ENCODE measurements at places on chromosomes 7 and 10. TPM values are rescaled to one million over a fixed set of nuclear protein-coding genes. Genes with fewer than 3 reads are reported as not detected.

The BAIAP2L1 gene
- 9.6 TPM for total RNA-seq

The MKX gene
- 33.7 TPM for total RNA-seq

DNA sequence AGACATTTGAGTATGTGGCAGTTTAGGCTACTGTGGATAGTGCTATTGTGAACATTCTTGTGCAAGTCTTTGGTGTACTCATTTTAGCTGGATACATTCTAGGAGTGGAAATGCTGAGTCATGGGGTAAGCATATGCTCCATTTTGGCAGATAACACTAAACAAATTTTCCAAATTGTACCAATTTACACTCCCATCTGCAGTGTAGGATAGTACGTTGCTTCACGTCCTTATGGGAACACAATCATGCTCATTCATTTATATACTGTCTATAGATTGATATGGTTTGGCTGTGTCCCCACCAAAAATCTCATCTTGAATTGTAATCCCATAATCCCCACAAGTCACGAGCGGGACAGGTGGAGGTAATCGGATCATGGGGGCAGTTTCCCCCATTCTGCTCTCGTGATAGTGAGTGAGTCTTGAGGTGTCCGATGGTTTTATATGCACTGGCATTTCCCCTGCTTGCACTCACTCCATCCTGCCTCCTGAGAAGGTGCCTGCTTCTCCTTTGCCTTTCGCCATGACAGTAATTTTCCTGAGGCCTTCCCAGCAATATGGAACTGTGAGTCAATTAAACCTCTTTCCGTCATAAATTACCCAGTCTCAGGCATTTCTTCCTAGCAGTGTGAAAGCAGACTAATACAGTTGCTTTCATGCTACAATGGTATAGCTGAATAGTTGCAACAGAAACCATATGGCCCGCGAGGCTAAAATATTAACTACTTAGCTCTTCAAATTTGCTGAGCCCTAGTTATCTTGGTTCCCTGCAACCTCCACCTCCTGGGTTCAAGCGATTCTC, 25.6 kb downstream of the RNF216 start:
- DNase-seq = no peak

- no peak for DNase-seq
These were observed 4.8 kb upstream of the PRRT4 start for GRCh38 chr7:128366300-128366699.

Measured in MG63 (cell line).